ENCODE measurements at places on chromosomes 3 and 15.

- no peak for DNase-seq
These were observed 103.3 kb upstream of the COL8A1 start for GRCh38 chr3:99534951-99535704.

- no peak for DNase-seq
These were observed 3.3 kb downstream of the ARL6IP5 start for GRCh38 chr3:69088063-69088462.

DNA sequence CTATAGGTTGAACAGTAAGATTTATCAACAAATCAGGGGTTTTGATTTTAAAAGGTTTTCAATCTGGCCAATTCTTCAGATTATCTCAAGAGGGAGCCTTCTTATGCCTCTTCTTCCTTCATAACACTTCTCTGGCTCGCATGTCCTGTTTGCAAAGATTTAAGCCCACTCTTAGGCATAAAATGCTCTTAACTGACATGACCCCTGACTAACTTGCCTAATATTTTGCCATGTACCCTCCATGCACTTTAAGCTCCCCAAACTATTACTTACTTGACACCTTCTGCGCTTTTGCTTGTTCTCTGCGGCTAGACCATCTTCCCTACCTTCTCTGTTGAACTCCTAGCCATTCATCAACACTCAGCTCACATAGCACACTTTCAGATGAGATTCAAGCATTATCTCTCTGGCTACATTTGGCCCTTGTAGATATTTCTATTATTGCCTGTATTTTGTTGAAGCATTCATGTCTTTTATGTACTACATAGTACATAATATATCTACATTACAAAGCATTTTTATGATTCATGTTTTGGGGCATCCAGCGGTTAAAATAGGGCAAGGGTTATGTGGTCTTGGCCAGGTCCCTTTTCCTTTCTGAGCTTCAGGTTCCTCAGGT is 1.0 kb upstream of the ARIH1 start:
- DNase-seq, result no peak

GRCh38 chr3:19060404-19060803 is 87.9 kb upstream of the KCNH8 start:
- DNase-seq, result no peak

DNA sequence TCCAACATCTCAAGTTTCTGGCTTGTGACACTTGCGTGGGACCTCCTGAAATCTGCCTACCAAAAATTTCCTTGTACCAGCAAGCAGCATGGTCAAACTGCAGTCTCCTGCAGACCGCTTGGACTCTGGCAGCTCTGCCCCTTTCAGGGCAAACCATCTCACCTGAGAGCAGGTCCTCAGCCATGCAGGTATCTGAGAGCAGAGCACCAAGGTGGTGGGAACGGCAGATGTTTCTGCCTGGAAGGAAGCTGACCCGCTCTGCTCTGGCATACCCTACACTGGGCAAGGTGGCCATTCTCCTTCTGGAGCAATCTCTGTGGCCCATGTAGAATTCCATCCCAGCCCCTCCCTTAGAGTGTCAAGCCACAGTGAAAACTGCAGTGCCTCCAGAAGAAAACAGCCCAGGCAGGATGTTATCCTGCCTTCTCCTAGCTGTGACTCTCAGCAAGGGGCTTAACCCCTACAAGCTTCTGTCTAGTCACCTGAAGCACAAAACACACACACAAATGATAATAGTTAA is 21.6 kb downstream of the MESD start:
- DNase-seq, result no peak

GRCh38 chr15:100918690-100919480 is at the start of gene LRRK1:
Gene LRRK1 (plus strand): TSS chr15:100919357. CDS start chr15:100924633, 5,276 bp downstream.
- no peak for DNase-seq

- DNase-seq, result no peak
These were observed 22.8 kb upstream of the NOX5 start for GRCh38 chr15:68991723-68992122.

- no peak for DNase-seq
These were observed 95.7 kb downstream of the NEDD4 start for GRCh38 chr15:55897560-55898336.

DNA sequence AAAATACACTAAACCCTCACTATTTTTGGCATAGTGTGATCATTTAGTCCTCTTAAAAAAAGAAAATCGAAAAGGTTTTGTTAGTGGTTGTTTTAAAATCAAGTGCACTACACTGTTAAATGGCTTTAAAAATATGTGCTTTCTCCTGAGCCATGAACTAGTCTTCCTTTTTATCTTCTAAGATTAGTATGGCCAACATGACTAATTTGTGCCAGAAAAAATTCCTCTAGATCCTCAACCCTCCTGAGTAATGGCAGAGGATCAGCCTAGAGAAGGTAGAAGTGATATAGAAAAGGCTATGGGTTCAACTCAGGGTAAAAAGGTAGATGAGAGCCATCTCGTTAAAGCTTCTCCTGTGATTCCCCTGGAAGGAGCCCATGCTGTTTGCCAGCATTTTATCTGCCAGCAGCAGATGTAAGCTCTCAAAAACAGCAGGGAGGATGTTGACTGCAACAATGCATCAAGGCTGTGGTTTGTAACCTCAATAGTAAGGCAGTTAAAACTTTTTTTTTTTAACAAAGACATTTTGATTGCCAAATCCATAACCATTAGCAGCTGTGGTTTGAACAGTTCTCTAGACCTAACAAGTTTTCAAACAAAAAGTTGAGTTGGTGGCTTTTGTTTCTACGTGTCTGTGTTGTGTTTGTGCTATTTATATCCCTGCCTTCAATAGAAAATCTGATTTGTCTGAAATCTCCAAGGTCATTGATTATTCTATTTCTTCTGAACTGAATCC is 30.2 kb upstream of the ZNF609 start:
- peak; percentile 5 for DNase-seq

DNA sequence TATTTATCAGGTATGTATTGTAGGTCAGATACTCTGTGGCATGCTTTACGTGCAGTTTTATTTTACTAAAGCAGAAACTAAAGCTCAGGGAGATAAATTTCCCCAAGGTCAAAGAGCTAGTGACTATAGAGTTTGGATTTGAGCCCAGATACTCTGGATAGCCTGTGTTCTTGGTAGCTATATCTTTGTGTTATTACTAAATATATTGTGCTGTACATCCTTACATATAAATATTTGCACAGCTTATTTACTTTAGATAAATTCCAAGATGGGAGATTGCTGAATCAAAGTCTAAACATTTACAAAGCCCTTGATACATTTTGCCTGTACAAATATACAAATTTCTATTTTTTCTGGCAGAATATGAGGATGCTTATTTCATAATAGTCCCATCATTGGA is 660.9 kb upstream of the NAALADL2 start:
- no peak for DNase-seq

DNA sequence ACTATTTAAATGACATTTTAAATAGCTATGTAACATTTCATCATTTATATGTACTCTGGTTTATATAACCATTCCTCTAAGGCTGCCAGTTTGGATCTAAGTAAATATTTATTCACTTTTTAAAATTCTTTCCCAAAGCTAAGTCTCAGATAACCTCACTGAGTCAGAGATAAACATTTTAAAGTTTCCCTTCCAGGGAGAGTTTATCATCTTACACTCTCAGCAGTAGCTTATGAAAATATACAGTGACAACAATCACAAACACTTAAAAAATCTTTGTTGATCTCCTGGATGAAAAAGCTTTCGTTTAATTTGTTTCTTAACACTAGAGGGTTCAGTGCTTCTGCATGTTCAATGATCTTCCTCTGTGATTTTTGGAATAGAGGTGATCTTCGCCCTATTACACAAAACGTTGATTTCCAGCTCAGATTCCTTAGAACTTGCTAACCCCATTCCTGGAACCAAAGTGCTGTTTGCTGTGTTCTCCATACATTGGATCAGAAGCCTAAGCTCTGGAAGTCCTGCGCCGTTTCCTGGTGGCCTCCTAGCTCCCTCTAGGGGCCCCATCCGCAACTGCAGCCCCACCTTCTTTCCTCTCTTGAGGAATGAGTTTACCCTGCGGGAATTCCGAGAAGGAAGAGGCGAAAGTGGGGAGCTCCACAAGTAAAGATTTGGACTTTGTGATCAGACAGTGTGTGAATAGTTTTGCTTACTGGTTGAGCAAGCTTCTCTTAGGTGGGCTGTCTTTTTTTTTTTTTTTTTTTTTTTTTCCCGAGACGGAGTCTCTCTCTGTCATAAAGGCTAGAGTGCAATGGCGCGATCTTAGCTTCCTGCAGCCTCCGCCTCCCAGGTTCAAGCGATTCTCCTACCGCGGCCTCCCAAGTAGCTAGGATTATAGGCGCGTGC is 29.3 kb upstream of the SACM1L start:
- peak; percentile 34 for DNase-seq
